ENCODE measurements at places on chromosomes 7 and 10. TPM values are rescaled to one million over a fixed set of nuclear protein-coding genes. Genes with fewer than 3 reads are reported as not detected.

The FMC1 gene
- total RNA-seq, result 29.6 TPM

The EVX1 gene
- total RNA-seq, result 5.1 TPM

The FAM25G gene
- total RNA-seq, result not detected

The PLAC9 gene
- 14.7 TPM for total RNA-seq

The LEP gene
- not detected for total RNA-seq

The MUC3A gene
- total RNA-seq, result 28.8 TPM

The LIPN gene
- not detected for total RNA-seq

The HYAL4 gene
- 1.6 TPM for total RNA-seq

The OPALIN gene
- not detected for total RNA-seq

The LRIT2 gene
- total RNA-seq, result not detected

The WDR86 gene
- 12.8 TPM for total RNA-seq

The NPSR1 gene
- total RNA-seq, result not detected

The SPDYE5 gene
- total RNA-seq, result 1.5 TPM

The PKD2L1 gene
- total RNA-seq, result 0.34 TPM

The GPR15LG gene
- not detected for total RNA-seq

The FANK1 gene
- 2.6 TPM for total RNA-seq

The GPR37 gene
- total RNA-seq, result 69.4 TPM

The CPXM2 gene
- 5.4 TPM for total RNA-seq

The LBX1 gene
- not detected for total RNA-seq

The PNLIPRP3 gene
- total RNA-seq, result 0.14 TPM

The LIPF gene
- not detected for total RNA-seq

The TBATA gene
- not detected for total RNA-seq

The CYP2C19 gene
- not detected for total RNA-seq

The OPN4 gene
- total RNA-seq, result not detected

The GPR158 gene
- 1.5 TPM for total RNA-seq

The UPK3B gene
- 13.5 TPM for total RNA-seq

The ELMO1 gene
- total RNA-seq, result 6.7 TPM

The SEPTIN7 gene
- 136 TPM for total RNA-seq

The CPEB3 gene
- 16.9 TPM for total RNA-seq

The BTBD16 gene
- 0.62 TPM for total RNA-seq

The NUTM2B gene
- total RNA-seq, result 1.6 TPM

The ANKRD61 gene
- total RNA-seq, result not detected

The SSC4D gene
- not detected for total RNA-seq

The PHYHIPL gene
- total RNA-seq, result 7.0 TPM

The GIMAP5 gene
- 11.1 TPM for total RNA-seq

The PMS2 gene
- 12.6 TPM for total RNA-seq

The LRMDA gene
- 9.6 TPM for total RNA-seq

The C10orf95 gene
- 3.7 TPM for total RNA-seq

The ZNF467 gene
- total RNA-seq, result 7.9 TPM

The CLDN3 gene
- 156 TPM for total RNA-seq

The WIPF3 gene
- total RNA-seq, result 85.9 TPM

The NUTM2E gene
- not detected for total RNA-seq
